ENCODE measurements at places on chromosomes 1 and 21.

DNA sequence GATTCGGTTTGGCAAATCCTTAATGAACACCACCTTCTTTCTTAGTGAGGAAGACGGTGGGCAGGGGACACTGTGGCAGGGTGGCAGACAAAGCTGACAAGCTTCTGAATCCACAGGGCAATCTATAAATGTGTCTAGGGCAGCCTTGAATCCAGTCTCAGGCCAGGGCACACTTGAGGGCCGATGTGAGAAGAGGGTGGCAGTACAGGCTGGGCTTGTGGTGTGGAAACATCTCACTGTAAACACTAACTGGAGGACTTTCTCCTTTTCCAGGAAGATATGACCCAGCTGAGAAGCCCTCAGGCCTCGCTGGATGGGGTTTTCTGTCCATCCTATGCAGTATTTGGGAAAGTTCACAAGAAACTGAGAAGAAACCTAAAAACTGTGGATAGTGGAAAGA lies 46.5 kb downstream of the PKP1 start:
- no peak for DNase-seq

DNA sequence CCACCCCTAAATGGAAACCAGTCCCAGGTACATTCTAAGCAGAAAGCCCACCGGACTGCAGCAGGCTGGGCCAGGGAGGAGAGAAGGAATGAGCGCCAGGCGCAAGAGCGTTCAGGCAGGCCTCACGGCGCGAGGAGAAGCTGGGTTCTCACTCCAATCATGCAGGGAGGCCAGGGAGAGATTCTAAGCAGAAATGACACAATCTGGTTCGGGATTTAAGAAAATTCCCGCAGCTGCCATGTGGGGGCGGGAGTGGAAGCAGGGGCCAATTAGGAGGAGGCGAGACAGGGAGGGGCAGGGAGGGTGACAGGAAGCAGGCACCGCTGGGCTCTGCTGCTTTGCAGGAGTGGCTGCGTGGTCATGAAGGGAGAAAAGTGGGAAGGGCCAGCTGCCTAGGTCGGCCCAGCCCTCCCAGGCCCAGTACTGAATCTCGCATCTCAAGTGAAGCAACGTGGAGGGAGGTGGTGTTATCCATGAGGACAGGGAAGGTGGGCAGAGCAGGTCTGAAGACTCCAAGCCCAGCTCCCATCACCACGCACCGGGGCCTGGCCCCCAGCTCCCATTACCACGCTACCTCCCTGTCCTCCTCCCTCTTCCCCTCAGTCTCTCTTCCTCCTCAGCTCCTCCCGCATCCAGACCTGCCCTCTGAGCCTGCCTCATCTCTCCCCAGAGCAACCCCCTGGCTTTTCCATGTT lies 11.8 kb downstream of the NPHP4 start:
- no peak for DNase-seq

GRCh38 chr21:46127239-46128105 lies 27.9 kb downstream of the FTCD start:
- DNase-seq: no peak

GRCh38 chr1:239893127-239893731 lies 198.5 kb upstream of the FMN2 start:
- DNase-seq: no peak

DNA sequence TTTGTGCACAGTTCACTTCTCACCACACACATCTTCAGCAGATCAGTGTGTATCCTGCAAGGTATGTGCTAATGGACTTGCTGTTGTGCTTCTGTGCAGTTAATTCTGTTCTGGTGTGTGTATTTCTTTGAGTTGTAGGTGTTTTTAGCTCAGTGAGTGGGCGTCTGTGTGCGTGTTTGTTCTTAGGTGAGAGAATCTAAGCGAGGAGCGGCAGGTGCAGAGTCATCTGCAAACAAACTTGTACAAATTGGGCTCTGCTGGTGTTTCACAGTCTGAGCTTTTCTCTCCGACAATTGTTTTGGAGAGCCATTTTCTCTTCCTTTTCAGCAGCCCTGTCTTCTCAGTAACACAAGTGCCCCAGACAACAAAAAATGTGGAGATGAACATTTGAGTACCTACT lies 43.6 kb downstream of the ACP6 start:
- no peak for DNase-seq
